ENCODE measurements at places on chromosomes 16 and 17.

- peak; percentile 40 for DNase-seq
Observed at GRCh38 chr17:73232587-73233373, 28.9 kb downstream of the CPSF4L start.

- DNase-seq, result peak; percentile 81
Observed at GRCh38 chr17:28743243-28744103, at the start of gene TRAF4. Gene TRAF4, plus strand, starts transcription at chr17:28744011. Its CDS starts 102 bp downstream, at chr17:28744113.

GRCh38 chr17:79042421-79043190 lies 18.6 kb downstream of the C1QTNF1 start:
- DNase-seq, result peak; percentile 71

- no peak for DNase-seq
Observed at GRCh38 chr17:8014558-8014850, 12.1 kb downstream of the GUCY2D start.

DNA sequence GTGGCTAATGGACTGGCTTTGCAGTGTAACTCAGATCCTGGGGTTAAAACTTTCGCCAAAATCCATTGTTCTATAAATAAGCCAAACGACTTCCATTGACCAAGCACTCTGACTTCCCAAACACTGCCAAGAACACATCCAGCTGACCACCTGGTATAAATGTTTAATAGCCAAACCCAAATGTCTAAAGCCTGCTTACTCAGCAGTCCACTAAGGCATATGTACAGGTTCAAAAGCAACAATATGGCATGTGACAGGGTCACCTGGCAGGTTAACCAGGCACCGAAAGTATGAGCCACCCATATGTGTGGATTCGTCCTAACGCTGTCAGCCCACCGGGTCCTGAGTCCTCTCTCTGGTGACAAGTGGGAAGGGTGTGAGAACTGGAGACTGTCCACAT lies 2.1 kb downstream of the CSNK1D start:
- DNase-seq, result no peak

GRCh38 chr17:71580220-71580619 lies 540.6 kb upstream of the SOX9 start:
- no peak for DNase-seq

GRCh38 chr17:39952680-39953470 lies 9.9 kb upstream of the GSDMA start:
- peak; percentile 87 for DNase-seq

DNA sequence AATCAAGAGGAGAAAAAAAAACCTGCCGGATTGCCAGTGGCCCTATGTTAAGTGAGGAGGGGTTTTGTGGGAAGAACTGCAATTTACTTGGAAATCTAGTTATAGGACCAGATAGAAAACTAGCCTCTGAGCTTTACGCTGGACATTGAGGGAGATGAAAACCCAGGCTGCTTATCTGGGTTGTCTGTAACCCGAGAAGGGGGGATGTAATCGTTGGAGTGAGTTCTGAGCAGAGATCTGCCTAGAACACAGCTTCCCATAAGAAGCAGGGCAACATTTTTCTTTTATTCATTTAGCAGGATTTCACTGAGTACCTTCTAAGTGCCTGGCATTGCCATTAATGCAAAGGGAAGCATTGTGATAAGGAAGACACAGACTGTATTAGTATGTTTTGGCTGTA lies 70.6 kb downstream of the KATNIP start:
- DNase-seq, result no peak

DNA sequence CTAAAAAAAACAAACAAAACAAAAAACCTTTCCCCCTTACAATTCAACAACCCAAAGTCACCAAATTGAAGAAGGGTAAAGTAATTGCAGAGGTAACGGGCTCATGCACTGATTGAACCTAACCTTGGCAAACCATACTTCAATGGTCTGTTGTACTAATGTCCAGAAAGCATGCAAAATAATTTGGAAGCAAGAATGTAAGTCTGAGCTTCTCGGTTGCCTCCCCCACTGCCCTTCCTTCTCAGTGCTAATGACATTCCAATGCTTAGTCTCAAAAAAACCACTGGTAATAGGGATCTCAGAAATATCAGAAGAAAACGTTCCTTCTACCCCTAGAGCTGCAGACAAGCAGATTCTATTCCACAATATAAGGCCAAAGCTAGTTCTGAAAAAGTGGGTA lies 15.8 kb downstream of the KRABD2 start:
- no peak for DNase-seq

- no peak for DNase-seq
Observed at GRCh38 chr16:20870122-20870820, 29.9 kb downstream of the DCUN1D3 start.

DNA sequence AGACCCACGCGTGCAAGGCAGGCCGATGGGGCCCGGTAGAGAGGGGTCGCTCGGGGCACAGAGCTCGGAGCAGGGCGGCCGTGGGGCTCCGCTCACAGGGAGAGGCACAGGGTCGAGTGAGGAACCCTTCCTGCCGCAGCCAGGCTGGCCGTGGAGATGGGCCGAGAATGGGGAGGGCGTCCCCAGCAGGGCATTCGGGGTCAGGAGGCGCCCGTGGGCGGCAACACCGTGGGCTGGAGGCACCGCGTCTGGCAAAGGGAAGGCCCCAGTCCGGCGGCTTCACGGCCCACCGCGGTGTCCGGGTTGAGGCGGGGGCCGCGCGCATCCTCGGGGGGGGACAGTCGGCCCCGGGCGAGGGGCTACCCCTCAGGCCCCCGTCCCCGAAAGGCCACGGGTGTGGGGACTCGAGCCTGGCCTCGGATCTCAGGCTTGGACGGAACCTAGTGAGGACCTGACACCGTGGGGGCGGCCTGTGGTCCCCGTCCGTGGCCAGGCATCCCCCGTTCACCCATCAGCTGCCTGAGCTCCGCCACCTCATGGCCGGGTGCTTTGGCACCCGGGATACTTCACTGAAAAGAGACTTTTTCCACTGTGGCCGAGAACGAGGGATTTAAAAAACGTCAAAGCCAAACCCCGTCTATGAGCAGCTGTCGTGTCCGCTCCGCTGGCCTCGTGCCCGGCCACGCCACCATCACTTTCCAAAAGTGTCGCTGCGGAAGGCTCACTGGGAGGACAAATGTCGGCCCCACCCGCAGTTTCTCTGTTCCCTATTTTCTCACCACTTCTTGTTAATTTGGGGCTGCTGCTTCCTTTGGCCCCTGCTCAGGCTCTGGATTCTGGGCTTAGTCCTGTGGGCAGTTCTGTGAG lies 73.6 kb downstream of the METRNL start:
- no peak for DNase-seq

DNA sequence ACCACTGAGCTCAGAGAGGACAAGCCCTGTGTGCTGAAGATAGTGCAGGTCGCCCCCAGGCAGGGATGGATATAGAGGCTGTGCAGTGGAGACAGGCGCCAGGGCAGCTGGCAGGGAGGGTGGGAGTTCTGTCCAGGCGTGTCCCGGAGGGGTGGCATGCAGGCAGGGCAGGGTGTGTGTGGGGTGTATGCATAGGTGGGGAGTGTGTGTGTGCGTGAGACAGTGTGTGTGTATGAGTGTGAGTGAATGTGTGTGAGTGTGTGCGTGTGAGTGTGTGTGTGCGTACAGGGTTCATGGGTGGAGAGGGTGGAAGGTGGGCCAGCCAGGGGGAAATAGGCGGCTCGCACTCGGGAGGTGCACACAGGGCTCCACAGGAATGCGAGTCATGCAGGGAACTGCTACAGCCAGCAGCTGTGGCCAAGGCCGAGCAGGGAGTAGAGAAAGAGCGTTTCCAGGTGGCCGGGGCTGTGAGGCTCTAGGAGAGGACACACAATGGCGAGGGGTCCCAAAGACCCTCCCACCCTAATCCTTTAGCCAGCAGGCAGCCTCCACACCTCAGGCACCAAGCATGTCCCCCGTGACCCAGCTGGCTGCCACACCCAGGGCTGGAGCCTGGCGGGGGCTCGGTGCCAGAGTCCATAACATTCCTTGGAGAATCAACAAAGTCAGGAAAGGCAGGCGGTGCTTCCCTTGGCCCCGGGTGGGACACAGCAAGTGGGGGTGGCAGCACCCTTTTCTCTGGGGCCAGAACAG lies 4.6 kb downstream of the PLCD3 start:
- DNase-seq, result no peak

DNA sequence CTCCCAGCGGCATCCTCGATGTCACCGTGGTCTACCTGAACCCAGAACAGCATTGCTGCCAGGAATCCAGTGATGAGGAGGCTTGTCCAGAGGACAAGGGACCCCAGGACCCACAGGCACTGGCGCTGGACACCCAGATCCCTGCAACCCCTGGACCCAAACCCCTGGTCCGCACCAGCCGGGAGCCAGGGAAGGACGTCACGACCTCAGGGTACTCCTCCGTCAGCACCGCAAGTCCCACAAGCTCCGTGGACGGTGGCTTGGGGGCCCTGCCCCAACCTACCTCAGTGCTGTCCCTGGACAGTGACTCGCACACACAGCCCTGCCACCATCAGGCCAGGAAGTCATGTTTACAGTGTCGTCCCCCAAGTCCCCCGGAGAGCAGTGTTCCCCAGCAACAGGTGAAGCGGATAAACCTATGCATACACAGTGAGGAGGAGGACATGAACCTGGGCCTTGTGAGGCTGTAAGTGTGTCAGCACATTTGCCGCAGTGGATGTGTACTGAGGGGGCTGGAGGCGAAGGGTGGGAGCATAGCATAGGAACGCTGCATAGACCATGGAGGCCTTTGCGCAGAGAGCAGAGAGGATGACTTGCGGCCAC lies 3.3 kb upstream of the TEDC2 start:
- DNase-seq, result no peak

DNA sequence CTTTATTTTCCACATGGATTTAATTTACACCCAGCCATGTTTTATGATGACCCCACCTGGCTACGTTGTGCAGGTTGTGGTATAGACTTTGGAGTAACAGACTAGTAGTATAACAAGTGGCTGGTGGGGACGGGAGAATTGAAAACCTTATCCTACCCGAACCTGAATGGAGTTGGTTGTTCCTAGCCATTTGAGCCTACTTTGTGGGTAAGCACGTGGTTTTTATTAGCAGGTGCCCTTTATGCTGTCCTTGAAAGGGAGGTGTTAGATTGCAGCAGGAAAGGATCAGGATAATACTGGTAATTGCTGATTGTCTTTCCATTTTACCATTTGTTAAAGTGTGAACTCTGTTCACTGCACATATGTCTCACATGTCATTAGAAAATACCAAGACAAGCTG lies 31.9 kb upstream of the PHAF1 start:
- no peak for DNase-seq

DNA sequence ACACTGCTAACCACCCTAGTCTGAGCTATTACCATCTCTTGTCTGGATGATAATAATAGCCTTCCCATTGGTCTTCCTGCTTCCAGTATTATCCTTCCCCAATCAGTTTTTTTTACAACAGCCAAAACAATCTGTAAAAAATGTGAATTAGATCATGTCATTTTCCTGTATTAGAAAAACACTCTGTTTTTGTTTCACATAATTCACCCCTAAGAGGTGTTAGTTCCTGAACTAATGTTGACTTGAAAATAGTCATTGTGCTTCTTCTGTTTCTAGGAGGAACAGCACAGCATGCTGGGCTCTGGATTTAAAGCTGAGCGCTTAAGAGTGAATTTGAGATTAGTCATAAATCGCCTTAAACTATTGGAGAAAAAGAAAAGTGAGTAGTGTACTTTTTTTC lies 20.0 kb downstream of the IST1 start:
- DNase-seq, result no peak

- no peak for DNase-seq
Observed at GRCh38 chr16:64997121-64997520, 124.7 kb downstream of the CDH11 start.

- no peak for DNase-seq
Observed at GRCh38 chr16:50377001-50377400, 8.2 kb upstream of the BRD7 start.

DNA sequence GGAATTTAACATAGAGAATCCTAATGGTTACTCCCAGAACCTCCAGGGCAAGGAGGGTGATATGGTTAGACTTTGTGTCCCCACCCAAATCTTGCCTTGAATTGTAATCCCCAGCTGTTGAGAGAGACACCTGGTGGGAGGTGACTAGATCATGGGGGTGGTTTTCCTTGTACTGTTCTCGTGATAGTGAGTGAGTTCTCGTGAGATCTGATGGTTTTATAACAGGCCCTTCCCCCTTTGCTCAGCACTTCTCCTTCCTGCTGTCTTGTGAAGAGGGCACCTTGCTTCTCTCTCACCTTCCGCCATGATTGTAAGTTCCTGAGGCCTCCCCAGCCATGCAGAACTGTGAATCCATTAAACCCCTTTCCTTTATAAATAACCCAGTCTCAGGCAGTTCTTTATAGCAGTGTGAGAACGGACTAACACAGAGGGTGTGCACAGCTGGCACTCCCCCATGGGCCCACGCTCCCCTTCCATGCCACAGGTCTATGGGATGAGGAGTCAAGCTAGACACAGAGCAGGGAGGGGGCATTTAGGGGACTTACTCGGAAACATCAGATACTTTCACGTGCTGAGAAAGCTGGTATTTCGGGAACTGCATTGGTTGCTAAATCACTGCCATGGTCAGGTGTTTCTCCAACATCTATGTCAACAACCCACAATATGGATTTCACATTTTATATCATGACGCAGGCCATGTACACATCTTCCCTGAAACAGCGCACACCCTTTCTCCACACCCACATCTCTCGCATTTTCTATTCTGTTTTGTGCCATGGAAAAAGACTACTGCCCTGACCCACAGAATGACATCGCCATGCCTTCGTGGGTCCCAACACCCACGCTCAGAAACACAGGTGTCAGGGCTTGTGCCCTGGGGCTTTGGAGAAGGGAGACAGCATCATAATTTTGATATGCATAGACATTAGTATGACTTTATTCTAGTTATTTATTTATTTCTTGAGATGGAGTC lies 199.1 kb upstream of the GSE1 start:
- no peak for DNase-seq

GRCh38 chr17:6231886-6232731 lies 161.9 kb downstream of the WSCD1 start:
- DNase-seq, result no peak

DNA sequence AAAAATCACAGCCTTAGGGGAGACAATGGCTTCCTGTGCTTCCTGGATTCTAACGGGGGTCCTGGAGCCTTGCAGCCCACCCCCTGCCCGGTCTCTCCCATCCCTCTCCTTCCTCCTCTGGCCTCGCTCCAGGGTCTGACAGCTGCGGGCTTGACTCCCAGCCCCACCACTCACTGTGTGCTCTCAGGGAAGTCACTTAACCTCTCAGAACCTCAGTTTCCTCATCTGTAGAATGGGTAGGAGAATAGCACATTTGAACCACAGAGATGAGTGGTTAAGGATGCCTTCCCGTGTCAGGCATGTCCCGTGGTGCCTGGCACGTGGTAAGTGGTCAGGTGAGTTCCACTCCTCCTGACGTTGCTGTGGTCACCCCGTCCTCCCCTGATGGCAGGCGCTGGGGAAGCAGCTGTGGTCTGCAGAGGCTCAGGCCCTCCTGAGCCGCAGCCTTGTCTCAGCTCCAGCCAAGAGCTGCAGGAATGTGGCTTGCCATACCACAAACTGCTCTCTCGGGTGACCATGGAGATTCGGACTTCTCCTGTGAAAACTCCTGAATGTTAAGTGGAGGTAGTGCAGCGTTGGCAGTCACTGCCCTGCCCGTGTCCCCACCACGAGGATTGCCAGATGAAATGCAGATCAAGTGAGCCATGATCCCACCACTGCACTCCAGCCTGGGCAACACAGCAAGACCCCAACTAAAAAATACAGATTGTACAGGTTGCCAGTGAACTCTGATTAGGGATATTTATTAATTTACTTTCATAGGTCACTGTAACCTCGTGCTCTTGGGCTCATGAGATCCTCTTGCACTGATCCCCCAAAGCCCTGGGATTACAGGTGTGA lies 85.7 kb downstream of the NT5M start:
- DNase-seq, result no peak

Measured in stimulated activated CD4-positive, alpha-beta T cell treated with anti-CD3 and anti-CD28 coated beads, Interleukin-4, amount 100 ng/mL, for 24 hours (primary cell).